HL-60 (cell line): ENCODE measurements at places on chromosomes 7 and 10.

GRCh38 chr10:113261161-113261560, 291.7 kb upstream of the HABP2 start:
- DNase-seq, result no peak

DNA sequence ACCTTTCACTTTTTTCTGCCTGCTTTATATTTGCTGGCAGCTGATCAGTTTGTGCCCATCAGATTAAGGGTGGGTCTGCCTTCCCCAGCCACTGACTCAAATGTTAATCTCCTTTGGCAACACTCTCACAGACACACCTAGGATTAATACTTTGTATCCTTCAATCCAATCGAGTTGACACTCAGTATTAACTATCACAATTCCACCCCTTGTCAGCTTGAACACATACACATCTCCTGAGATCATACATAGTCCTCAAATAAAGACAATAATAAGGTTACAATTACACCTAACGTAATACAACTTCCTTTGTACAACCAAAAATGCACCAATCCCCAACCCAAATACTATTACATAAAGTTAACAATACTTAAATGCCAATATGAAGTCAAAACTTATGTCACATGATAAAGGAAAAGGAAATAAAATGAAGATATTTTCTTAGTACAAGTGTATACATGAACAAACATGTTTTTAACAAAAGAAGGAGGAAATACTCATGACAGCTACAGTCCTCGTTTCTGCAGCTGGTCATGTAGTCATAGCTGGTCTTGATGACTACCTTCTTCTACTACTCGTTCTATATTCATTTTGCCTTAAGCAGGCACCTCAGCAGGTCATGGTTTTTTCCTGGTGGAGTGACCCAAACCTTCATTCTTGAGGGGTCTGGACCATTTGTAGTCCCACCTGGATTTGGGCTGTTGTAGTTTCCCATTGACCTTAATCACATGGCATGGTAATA, 96.7 kb upstream of the CABCOCO1 start:
- DNase-seq, result no peak

DNA sequence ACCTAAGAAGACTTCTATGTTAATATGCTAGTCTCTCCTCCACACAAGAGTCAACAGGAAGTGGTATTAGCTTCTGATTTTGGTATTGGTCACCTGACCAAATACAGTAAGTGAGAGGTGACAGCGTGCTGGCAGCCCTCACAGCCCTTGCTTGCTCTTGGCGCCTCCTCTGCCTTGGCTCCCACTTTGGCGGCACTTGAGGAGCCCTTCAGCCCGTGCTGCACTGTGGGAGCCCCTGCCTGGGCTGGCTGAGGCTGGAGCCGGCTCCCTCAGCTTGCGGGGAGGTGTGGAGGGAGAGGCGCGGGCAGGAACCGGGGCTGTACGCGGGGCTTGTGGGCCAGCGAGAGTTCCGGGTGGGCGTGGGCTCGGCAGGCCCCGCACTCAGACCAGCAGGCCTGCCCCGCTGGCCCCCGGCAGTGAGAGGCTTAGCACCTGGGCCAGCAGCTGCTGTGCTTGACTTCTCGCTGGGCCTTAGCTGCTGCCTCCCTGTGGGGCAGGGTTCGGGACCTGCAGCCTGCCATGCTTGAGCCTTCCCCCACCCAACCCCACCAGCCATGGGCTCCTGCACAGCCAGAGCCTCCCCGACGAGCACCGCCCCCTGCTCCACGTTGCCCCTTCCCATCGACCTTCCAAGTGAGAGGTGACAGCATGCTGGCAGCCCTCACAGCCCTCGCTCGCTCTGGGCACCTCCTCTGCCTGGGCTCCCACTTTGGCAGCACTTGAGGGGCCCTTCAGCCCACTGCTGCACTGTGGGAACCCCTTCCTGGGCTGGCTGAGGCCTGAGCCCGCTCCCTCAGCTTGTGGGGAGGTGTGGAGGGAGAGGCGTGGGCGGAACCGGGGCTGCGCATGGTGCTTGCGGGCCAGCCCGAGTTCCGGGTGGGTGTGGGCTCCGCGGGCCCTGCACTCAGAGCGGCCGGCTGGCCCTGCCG, 4.2 kb upstream of the ACSL5 start:
- DNase-seq, result no peak

DNA sequence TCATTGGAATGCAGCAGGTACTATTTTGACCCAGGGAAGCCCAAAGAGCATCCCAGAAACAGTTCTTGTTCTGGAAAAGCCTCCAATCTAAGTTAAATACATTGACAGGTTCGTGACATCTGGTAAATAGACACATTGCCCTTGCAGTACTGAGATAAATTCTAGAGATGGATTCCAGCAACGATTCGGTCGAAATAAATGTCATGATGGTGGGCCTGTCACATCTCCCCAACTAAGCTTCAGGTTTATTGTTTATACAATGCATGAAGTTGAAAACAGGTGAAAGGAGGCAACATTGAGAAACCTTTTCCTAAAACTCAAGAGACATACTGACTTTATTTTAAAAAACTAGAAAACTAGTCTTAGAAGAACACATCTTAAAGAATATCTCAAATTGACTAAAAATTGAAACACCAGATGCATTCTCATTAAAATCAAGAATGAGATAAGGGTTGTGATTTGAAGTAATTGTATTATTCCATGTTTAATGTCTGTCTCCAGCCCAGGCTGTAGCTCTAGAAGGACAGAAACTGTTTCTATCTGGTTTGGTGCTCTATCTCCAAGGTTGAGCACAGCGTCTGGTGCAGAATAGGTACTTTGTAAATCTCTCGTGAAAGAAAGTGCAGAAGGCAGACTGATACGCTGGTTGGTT, 114.0 kb downstream of the CABCOCO1 start:
- DNase-seq, result no peak

GRCh38 chr10:28628184-28628893, 49.0 kb upstream of the BAMBI start:
- DNase-seq, result peak; percentile 33

DNA sequence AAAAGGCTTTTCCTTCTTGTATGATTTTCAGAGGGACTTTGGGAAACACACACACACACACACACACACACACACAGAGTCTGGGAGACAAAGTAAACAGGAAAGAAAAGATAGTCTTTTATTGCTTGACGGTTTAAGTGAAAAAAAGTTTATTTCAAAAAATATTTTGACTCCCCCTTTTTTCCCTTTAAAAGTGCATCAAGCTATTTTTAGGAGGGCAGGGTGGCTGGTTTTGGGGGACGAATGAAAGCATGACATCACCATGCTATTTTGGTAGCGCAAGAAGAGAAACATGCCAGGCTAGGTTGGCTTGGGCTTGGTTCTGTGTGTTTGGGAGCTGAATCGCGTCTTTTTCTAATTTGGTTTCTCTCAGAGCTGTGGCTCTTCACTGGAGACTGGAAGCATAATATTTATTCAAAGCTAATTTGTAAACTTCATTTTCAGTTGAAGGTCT, 129.2 kb downstream of the BAMBI start:
- DNase-seq, result no peak

DNA sequence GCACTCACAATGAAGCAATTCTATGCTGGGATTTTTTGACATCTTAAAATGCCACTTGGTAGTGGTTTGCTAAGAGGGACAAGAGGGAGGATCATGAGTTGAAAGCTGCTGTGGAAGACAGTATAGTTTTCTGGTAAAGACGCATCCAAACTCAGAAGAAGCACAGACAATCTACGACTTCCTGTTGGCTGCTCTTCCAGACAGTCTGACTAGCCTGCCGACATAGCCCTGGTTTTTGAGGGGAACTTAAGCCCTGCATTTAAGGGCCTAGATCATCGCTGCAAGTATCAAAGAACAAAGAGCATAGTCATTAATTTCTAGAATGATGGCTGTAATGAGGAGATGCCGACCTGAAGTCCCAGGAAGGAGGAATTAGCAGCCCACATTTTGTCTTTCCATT, 99.9 kb upstream of the IKZF1 start:
- no peak for DNase-seq

DNA sequence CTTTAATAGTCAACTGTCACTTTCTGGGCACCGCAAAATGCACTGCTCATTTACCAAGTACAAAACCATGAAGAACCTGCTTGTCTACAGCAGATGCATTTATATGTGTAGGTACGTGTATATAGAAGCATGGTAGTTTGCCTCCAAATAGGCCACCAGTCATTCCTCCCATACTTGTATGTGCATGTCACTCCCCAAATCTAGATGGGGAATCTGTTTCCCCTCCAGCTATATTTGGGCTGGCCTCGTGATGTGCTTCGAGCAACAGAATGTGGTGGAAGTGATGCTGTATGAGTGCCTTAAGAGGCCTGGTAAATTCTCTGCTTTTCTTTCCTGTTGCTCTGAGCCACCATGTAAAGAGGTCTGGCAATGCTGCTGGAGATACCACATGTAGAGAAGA, 47.1 kb downstream of the PSMC2 start:
- no peak for DNase-seq

- no peak for DNase-seq
Observed at GRCh38 chr10:113705344-113705652, 25.6 kb downstream of the CASP7 start.

GRCh38 chr10:42690449-42691360, 52.3 kb upstream of the ZNF33B start:
- no peak for DNase-seq

- DNase-seq, result no peak
Observed at GRCh38 chr10:62870866-62871265, 54.7 kb upstream of the EGR2 start.
